Stimulated activated CD4-positive, alpha-beta T cell treated with anti-CD3 and anti-CD28 coated beads, Interleukin-4, amount 100 ng/mL, for 4 hours (primary cell): ENCODE measurements at places on chromosomes 4 and X.

DNA sequence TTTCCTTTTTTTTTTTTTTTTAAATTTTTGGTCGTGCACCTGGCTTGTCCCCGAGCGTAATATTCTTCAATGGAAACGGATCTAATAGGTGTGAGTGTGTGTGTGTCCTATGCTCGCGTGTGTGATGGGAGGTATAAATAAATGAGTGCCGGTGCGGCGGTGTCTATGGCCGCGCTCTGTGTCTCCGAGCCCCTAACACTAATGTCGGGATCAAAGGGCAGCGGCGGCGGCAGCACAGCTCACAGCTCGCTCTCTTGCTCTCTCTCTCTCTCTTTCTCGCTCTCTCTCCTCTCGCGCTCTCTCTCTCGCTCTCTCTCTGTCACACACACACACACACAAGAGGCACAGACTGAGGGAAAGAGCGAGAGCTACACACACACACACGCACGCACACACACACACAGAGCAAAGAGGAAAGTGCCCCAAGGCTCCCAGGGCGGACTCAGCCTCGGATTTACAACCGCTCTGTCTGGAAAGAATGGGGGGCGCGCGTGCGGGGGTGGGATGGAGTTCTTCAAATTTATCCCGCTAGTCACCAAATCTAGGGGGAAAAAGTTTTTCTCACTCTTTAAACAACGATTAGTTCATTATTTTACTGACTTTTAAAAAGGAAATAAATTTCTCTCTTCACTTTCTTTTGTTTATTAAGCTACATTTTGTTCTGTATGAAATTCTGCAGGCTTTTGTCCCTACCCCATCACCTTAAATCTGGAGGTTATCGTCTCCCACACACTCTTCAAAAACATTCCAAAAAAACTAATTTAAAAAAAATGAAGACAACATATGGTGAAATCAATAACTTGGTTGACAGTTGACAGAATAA lies at the start of gene ZNF827:
Gene ZNF827 (minus strand): TSS at position 206 of the 823 bp plus-strand sequence. CDS start 416 bp downstream, outside the sequence.
- peak; percentile 34 for DNase-seq

- DNase-seq, result no peak
Measured at GRCh38 chr4:100790836-100791615, 273.2 kb upstream of the EMCN start.

GRCh38 chr4:184812651-184813181 lies 13.1 kb downstream of the ACSL1 start:
- no peak for DNase-seq

DNA sequence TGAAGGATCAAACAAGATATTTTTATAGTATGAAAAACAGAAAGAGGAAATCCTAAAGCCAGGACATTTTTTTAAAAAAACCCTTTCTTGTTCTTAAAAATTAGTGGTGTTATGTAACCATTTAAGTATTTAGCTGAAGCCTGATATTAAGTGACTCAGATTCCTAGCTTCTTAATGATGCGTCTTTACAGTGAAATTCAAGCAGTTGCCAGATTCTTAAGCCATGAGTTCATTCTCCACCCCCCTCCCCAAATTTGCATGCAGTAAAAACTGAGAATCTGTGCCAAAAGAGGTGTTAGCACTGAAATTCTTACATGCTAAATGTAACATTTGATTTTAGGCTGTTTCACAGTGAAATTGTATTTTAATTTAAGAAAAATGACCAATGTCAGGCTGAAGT lies 180.8 kb downstream of the RAPGEF2 start:
- no peak for DNase-seq

- DNase-seq, result no peak
Measured at GRCh38 chr4:78354782-78355181, 196.8 kb upstream of the ANXA3 start.

DNA sequence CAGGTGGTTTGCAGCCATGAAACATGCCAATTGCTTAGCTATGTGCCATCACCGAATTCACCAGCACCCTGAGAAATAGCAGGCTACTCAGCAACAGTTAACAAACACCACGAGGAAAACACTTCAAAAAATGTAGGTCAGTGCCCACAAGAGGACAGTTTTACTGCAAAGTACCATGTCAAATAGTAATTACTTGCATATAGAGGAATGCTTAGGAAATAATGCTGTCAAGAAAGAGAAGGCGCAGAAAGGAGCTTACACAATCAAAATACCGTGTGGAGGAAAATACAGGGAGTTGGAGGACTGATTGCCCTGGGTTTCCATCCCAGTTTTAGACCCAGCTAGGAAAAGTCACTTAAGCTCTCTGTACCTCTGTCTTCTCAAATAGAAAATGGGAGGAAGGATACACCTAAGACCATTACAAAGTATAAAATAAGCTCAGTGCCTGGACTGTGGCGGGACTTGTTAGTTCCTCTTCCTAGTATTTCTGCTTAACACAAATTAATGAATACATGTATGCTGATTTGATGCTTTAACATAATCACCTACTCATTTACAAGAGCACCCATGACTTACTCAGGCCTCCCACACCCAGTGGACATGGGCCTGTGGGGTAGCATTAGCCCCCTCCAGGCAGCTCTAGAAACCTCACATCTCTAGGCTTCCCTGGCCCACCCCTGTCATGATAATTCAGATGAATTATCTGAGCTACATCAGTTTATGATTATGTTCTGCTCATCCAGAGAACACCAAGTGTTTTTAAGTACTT lies 44.5 kb upstream of the IL21 start:
- no peak for DNase-seq

DNA sequence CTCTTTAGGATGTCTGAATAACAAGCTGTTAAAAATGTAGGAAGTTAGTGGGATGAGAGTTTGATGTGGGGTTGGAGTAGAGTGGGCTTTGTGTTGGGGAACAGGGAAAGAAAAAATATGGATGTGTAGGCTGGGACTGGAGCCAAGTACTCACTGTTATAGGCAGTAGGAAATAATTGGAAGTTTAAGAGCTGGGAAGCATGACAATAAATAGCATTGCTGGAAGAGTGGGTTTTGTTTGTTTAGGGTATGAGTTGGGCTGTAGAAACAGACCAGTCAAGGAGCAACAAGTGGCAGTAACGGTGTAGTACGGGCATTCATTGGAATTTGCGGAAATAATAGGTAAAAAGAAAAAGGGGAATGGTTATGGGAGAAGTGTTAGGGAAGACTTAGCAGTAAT lies 81.6 kb downstream of the KDM6A start:
- no peak for DNase-seq

DNA sequence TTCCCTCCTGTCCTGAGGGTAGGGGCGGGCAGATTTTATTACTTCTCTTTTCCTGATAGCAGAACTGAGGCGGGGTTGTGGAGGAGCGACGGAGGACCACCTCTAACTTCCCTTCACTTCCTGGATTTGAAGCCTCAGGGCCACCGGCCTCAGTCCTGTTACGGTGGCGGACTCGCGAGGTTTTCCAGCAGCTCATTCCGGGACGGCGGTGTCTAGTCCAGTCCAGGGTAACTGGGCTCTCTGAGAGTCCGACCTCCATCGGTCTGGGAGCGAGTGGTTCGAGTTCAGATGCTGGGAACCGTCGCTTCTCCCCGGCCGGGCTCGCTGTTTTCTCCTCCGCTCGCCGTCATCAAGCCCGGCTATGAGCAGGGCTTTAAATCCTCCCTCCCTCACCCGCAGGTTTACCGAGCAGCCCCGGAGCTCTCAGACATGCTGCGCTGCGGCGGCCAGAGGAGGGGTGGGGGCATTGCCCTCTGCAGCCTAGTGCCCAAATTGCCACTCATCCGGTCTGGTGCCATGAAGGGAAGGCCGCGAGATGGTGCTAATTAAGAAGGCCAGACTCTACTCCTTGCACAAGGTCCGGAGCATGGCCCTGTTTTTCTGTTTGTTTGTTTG lies 23.3 kb downstream of the HAND2 start:
- DNase-seq, result no peak

DNA sequence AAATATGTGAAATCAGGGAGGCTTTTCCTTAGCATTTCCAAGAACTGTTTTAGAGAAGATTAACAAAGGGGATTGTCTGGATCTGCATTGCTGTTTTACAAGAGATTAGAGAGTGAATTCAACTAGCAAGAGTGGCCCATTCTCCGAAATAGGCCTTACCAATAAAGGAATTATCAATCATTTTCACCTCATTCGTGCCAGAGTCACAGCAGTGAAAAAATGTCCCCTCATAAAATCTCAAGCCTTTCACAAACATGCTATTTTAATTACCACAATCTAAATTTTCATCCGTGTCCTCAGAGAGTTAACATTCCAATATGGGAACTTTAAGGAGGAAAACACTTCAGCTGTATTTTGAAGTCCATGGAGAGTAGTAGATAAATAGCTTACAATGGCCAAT lies 979.6 kb downstream of the RPA4 start:
- DNase-seq, result no peak

DNA sequence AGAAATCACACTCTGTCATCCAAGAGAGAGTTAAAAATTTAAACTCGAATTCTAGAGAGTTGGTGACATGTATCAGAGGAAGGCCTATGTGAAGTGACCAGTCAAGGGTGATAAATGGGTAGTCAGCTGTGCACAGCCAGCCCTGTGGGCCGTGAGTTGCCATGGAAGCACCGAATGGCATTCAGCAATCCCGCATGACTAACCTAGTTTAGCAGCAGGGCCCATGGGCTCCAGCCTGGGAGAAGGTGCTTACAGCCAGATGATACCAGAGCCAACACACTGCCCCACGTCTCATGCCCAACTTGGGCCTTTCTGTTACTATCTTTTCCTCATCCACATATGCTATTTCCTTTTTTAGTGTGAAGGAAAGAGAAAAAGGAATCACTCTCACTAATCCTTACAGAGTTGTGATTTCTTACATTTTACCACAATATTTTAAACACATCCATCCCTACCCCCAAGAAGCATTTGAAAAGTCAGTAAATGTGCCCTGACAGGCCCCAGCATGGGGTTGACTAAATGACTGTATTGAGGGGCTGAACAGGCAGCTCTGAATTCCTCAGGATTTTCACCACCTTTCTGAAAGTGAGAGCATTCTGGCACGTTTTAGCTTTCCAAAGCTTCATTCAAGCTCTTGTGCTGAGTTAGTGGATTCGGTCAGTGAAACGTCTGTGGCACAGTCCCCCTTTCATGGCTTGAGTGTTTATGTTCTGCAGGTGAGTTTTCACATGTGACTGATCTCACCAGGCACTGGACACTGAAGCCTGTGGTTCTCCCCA lies 104.2 kb downstream of the AFF1 start:
- no peak for DNase-seq

DNA sequence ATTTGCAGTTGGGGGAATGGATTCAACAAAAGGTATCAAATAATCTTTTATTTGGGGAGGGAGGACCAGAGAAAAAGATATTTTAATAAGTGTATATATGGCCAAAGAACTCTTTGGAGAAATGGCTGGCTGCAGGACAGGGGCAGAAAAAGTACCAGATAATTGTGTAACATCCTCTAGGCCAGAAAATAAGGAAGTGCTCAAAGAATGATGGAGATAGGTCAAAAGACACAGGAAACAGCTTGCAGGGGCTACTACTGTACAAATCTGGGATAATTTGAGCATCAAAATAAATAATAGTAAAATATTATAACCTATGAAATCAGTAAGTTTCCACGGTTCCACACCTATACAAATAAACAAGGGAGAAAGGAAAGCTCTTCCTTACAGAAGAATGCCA lies 34.8 kb downstream of the KLHL5 start:
- no peak for DNase-seq
